Frontal cortex (tissue), 4 donors: ENCODE measurements at places on chromosomes 7 and 10.

GRCh38 chr7:155213955-155214740 lies 83.5 kb upstream of the INSIG1 start:
- no peak for DNase-seq

DNA sequence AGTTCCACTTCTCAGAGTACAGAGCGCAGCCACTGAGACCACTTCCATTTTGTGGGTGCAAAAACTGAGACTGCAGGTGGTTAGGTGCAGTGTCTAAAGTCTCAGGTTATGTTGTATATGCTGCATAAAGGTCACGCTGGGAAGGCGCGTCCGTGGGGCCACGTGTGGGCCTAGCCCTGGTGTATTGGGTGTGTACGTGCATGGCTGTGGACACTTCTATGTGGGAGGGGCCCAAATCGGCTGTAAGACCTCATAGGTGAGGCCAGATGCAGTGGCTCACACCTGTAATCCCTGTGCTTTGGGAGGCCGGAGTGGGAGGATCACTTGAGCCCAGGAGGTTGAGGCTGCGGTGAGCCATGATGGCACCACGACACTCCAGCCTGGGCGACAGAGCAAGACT lies 37.7 kb downstream of the GRID2IP start:
- DNase-seq, result no peak

GRCh38 chr7:91263384-91264045 lies 718 bp upstream of the FZD1 start:
- DNase-seq, result no peak

DNA sequence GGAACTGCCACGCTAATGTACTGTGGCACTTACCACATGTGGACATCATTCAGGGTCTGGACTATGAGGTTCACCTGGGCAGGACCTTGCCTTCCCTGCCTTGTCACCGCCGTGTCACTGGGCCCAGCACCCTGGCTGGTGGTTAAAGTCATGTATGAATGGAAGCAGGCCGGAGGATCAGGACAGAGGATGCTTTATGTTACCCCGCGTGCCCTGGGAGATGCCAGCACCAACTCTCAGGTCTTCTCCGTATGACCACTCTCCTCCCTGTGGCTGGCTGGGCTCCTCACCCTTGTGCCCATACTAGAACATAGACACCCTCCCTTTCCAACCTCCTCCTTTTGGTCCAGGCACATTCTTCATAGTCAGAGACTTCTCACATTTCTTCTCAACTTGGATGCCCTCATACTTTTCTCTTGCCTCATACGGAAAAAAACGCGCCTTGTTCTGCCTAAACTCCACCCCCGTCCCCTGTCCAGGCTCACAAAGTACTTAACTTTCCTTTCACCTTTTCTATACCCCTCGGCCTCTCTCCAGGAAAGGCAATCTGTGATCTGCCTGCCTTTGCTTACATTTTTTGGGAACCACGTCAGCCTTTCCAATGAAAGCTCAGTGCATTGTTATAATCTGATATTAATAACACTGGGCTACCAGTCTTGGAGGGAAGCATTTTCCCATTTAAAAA lies 240.0 kb downstream of the TEX36 start:
- DNase-seq, result no peak

GRCh38 chr10:60524541-60524940 lies 134.9 kb upstream of the ANK3 start:
- DNase-seq, result no peak

DNA sequence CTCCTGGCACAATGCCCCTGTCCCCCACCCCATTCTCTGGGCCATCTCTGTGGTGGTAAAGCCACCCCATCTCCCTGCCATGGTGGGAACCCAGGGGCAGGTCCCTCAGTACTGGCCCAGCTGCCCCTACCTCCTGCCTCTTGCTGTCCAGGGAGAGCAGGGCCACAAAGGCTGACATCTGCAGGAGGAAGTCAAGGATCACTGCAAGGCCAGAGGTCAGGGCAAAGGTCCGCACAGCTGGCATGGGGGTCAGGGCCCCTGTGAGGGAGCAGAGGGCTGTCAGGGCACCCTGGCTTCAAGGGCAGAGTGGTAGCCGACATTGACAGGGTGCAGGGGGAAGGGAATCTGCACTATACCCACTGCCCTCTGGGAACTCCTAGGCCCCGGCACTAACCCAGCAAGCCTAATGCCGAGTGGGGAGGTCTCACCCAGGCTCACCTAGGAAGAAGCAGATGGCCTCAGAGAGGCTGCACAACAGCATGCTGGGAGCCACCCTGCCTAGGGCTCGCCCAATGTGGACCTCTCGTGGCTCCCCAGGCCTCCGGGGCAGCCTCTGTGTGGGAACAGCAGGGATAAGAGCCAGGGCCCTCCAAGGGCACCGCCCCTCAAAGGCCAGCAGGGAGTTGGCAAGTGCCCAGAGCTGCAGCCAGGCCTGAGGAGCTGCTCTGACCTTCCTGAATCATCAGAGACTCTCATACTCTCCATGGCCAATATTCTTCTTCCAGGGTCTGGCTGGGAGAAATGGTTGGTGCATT lies 7.7 kb downstream of the NPC1L1 start:
- no peak for DNase-seq

DNA sequence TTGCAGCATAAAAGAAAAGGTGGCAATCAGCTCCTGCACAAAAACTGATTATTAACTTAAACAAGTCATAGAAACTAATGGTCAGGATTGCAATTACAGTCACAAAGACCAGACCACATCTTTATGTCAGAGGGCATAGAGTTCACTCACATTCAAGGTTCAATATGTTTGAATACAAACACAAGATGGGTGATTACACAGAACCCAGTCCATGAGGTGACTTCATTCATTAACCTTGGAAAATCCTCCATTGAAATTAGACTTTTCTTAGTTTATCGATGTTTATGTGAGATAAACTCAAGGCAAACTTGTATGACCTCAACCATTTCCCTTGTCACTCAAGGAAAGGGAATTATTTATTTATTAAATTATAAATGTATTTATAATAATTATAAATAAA lies 388.6 kb upstream of the LRRTM3 start:
- no peak for DNase-seq
